ENCODE measurements at places on chromosomes 5 and 9.

- DNase-seq, result no peak
Measured at GRCh38 chr5:55551358-55551757, 16.6 kb upstream of the PLPP1 start.

DNA sequence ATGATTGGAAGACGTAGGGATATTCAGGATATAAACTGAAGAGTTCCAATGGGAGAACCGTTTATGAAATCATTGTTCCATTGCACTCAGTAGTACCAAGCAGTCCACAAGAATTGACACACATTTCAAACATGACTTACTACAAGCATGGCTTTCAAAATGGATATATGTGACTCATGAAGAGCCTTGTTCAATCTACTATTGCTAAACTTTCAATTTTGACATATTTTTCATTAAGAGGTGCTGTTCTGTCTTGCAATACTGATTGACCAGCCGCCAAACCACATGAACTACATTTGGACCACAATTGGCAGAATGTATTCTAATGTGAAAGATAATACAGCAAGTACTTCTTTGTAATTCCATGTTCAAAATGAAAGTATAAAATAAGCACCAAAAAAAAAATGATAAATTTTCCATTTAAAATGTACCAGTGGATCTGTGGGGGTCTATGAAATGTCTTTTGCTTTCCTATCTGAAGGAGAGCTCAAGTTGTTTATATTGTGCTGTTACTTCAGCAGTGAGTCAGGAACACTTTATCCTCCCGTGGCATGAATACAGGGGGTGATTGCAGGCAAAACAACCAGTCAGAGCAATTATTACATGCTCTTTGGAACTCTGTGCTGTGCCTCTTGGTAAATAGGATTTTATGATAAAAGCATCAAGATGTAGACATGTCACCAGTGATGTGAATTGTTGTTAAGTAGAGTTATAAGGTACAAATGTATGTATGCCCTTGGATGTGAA is 366.0 kb downstream of the ARRDC3 start:
- peak; percentile 26 for DNase-seq

GRCh38 chr5:433836-434235 is 9.1 kb upstream of the EXOC3 start:
- no peak for DNase-seq

- DNase-seq, result no peak
Measured at GRCh38 chr5:177483994-177484901, 10.8 kb upstream of the DBN1 start.

- DNase-seq, result no peak
Measured at GRCh38 chr5:76535577-76535976, 87.6 kb downstream of the F2RL2 start.

DNA sequence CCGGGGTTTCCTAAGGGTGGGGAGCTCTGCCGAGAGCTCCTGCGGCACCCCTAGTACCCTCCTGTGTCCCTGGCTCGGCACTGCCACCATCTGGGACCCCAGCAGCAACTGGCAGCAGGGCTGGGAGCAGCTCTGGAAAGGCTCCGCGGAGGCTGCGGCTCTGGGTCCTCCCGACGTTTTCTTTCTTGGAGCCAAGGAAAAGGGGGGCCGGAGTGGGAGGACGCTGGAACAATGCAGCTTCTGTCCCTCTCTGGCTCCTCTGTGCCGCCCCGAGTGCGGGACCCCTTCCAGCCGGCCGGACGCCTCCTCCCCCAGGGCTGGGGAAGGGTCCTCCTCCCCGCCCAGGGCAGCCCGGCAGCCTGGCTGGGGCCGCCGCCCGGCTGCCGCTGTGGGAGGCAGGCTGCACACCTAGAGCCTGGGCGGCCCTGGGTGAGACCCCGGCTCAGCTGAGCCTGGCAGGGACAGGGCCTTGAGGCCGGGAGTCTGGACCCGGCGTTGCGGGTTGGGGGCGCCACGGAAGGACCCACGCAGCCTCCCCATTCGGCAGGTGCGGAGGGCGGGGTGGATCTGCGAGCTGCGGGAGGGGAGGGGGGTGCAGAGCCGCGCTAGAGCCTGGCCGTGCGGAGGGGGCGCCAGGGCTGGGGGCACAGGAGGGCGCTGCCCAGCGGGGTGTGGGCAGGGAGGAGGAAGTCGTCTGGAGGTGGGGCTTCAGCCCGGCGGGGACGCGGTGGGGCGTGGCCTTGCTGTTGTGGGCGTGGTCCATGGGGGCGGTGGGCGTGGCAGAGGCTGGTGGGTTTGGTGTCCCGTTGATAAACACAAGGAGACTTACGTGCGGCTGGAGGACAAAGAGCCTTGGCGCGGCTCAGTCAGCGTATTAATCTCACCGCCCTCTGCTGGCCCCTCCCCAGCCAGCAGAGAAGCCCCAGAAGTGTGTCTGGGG is 15.1 kb downstream of the GPSM1 start:
- no peak for DNase-seq

GRCh38 chr5:115274584-115274983 is 11.9 kb upstream of the PGGT1B start:
- DNase-seq, result no peak

- DNase-seq, result no peak
Measured at GRCh38 chr5:169289520-169289919, 11.4 kb downstream of the SLIT3 start.

GRCh38 chr5:172749881-172750633 is 20.9 kb downstream of the DUSP1 start:
- no peak for DNase-seq

- no peak for DNase-seq
Measured at GRCh38 chr5:68478301-68479095, 262.9 kb downstream of the PIK3R1 start.

DNA sequence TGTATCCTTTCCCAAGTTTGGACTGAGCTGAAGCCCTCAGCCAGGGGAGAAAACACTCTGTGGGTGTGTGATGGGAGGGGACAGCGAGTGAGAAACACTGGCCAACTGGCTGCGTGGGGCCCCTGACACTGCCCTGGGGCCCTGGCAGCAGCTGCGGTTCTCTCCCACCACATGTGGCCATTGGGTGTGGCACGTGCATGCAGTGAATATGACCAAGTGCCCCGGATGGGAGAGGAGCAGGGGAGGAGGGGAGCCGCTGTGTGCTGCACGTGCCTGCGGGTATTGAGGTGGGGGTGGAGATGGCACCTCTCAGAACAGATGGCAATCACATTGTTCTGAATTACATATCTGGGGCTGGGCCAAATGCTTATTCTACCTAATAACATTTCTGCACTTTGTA is 242.4 kb upstream of the PCSK5 start:
- DNase-seq, result no peak

- no peak for DNase-seq
Measured at GRCh38 chr5:134580001-134580460, 52.6 kb downstream of the SAR1B start.

- no peak for DNase-seq
Measured at GRCh38 chr5:66072031-66072430, 72.1 kb upstream of the SREK1 start.

GRCh38 chr9:93686127-93686879 is 109.9 kb downstream of the PHF2 start:
- DNase-seq, result no peak

DNA sequence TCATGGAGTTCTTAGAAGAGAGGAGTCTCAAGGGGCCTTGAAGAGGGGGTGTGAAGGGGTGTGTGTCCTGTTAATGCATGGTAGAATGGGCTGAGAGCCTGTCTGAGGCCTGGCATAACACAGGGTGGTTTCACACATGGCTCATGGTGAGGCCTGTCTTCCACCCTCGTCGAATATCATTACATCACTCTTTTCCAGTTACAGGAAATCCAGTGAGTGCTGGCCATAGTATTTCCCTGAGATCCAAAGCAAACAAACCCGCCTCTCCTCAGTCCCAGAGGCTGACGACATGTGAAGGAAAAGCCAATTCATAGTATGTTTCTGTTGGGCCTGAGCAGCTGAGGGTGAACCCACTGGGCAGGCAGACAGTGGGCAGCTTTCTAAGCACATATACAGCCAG is 159.4 kb upstream of the NR3C1 start:
- DNase-seq, result peak; percentile 97

- no peak for DNase-seq
Measured at GRCh38 chr9:109852556-109852955, 72.6 kb downstream of the PALM2AKAP2 start.

DNA sequence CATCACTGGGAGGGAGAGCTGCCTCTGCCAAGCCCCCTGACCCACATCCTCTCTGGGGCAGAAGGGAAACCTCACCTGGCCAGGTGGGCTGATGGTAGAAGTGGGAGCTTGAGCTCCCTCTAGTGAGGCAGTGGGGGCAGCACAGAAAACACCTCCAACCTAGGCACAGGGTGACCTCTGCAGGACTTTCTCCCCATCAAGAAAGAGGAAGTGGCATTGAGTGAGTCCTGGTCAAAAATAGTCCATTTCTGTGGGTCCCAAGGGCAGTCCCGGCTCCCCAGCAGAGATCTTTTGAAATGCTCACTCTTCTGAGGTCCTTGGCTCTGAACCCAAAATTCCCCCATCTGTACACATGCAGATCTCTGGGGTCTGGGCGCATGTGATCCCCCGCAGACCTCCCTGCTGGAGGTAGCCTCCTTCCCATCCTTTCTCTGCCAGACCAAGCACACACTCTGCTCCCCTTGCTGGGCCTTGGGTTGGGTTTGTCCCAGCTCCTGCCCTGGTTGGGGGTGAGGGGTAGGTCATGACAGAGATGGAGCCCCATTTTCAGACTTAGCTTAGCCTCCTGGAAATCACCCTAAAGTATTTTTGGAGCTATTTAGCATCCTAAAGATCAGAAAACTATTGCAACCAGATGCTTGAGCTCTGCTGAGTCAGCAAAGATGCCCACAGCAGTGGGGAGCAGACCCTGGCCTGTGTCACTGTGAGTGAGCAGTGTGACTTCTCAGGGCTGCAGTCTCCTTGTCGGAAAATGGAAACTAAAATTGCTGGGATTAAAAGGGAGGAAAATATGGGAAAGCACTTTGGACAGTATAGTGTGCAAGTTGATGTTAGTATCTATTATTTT is 41.6 kb upstream of the LCP2 start:
- no peak for DNase-seq

GRCh38 chr5:133423618-133424282 is 188.6 kb downstream of the FSTL4 start:
- peak; percentile 23 for DNase-seq

- DNase-seq, result no peak
Measured at GRCh38 chr9:107918749-107919148, 429.2 kb upstream of the KLF4 start.

DNA sequence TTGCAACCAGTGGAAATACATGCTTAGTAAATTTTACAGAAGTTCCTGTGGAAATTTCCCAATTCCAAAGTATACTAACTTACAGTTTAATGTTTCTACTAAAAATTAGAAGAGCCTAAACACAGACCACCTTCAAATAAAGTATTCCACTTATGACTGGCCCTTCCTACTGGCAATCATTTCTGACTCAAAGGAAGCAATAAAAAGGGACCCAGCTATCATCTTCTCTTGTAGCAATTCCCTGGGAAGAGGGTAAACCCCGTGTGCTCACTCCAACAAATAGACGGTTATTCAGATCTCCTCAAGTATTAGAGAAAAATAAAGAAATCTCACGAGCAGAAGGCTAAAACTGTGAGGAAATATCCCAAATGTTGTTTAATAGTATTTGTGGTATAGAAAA is 43.3 kb downstream of the GOLPH3 start:
- DNase-seq, result no peak

DNA sequence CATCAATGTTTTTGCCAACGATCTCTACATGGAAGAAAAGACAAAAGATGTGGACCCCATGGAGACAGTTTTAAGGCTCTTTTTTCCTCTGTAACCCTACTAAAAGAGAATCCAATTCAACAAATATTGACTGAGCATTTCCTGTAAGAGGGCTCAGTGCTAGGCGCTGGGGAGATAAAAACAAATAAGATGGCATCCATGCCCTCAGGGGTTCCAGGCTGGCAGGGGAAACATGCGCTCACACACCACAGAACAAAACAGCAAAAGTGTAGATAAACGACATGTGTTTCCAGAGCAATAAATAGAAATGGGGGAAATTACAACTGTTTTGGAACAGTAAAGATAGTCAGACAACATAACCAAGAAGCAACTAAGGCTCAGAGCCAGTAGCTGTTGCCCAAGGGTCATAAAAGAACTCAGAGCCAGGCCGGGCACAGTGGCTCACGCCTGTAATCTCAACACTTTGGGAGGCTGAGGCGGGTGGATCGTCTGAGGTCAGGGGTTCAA is 25.2 kb downstream of the ZNF608 start:
- DNase-seq, result no peak

GRCh38 chr5:167699432-167699831 is 592.0 kb upstream of the WWC1 start:
- peak; percentile 94 for DNase-seq

DNA sequence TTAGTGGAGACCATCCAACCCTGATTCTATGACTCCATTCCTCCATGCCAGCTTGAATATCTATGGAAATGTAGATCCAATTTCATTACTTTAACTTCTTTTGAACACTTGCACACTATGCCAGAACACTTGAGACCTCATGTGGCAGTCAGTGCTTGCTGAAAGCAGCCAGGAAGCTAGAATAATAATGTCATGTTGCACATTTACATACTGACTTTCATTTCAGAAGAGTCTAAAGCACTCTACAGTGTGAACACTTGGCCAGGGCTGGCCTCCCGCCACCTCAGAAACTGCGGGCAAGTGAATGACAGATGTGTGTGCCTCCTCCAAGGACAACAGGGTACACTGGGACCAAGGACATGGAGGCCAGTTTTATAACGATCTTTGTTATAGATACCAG is 97.3 kb downstream of the SLF1 start:
- no peak for DNase-seq

DNA sequence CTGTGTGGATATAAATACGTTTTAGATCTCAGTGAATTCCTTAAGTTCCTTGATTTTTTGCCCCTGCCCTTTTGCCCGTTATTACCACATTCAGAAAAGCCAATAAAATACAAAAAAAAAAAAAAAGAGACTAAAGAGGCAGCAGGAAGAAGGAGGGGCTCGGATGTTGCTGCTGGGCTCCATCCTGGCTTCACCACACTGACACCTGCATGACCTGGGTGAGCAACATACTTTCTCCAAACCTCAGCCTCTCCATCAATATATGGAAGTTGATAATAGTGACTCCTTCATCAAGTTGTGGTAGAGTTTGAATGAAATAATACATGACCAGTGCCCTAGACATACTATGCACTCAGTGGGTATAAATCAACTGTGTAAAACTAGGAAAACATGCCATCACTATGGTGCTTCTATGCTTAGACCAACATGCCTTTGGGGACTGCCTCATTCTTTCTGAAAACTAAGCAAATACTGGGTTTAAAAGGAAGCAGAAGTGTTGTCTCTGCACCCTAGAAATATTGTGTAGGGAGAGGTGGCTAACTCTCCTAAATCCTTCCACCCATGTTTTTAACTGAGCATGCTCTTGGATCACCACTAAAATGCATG is 243.0 kb downstream of the PIK3R1 start:
- no peak for DNase-seq

DNA sequence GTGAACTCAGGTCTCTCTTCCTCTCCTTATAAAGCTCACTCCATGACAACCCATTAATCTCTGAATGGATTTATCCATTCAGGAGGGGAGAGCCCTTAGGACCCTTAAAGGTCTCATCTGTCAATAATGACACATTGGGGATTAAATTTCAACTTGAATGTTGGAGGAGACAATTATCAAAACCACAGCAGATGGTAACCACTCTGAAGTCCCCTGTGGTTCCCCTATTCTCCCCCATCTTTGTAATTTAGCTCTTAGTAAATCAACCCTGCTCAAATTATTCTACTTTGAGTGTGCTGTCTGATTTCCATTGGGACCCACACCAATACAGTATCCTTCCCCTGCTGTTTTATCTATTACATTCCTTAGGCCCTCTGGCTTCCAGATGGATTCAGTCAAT is 72.0 kb upstream of the RAI14 start:
- DNase-seq, result no peak

- DNase-seq, result peak; percentile 63
Measured at GRCh38 chr5:54909911-54910870, 75.2 kb downstream of the ESM1 start.

GRCh38 chr5:153520137-153520536 is 29.7 kb downstream of the GRIA1 start:
- DNase-seq, result no peak

Measured in stromal cell of bone marrow (primary cell).